ENCODE measurements at places on chromosomes 11 and 22.

DNA sequence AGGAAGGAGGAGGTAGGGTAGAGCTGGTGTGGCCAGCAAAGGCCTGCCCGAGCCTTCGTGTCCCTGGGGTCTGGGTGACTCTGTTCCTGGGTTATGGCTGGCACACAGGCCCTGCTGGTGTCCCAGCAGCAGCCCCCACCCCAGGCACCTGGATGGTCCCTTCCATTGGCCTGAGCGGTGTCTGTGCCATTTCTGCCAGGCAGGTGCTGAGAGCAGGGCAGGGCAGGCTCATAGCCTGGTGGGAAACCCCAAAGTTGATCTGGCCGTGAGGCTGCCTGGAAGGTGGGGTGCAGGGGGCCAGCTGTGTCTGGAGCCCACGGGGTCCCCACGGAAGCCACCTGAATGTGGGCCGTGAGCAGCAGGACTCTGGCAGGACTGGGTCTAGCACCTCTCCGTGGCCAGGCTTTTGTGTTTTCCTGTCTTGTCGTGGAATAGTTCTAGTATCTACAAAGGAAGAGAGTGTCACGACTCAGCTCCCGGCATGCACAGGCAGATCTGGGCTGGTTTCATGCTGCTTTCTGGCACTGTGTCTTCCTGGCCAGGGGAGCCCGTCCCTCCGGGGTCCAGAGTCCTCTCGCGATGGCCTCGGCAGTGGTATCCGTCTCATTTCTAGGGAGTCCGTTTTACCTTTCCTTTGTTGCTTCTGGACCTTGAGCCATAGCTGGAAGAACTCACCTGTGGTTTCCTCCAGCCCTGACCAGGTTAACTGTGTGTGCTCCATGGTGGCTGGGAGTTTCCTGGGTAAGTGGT lies 83.7 kb downstream of the KCNQ1 start:
- no peak for DNase-seq

DNA sequence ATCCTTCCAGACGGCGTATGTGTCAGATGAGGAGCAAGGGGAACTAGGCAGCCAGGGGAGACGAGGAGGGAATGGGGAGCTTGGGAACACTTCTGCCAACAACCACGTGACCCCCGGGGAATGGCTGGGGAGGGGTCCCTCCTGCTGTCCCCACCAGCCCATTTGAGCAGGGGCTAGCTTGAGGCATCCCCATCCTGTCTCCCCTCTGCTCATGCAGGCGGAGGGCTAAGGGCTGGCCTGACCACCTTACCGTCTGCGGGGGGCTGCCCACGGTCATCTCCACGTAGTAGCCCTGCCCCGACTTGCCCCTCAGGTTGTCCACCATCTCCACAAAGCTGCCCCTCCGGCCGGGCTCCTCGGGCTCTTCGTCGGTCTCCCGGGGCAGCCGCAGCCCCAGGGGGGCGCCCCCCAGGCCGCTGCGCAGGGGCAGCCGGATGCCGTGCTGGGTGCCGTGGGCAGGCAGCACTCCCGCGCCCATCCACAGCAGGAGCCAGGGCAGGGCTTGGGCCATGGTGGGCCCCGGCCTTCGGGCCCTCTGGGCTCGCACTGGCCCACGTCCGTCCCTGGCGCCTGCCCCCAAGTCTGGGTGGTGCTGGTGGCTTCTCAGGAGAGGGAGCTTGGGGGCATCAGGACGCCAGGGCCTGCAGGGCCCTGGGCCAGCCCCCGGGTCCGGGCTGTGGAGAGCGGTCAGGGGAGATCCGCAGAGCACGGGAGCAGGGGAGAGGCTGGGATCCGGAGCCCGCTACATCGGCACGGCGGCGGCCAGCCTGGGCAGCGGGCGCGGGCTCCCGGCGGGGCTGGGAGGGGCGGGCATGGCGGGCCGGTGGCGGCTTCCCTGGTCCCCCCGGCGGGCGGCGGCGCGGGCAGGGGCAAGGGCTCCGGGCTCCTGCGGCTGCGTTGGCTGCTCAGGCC lies 515 bp downstream of the BACE1 start:
- no peak for DNase-seq

- DNase-seq = no peak
These were observed 7.0 kb downstream of the PC start for GRCh38 chr11:66951135-66951534.

DNA sequence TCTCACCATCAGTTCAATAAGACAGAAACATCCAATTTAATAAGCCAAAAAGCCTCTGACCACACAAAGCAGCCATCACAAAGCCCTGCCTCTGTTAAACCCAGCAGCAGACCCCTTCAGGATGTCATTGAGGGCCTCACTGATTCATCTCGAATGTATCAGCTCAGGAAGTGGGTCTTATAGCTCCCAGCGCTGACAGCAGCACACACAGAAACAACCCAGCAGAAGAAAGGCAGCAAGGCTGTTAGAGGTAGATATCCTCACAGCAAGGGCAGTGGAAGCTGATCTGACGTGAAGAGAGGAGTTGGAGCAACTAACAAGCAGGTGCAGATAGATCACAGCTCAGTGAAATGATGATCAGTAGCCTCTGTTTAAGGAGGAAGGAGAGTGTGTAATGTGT lies 86.2 kb upstream of the NCAM1 start:
- no peak for DNase-seq

- DNase-seq = peak; percentile 3
These were observed 61.3 kb downstream of the IGLL5 start for GRCh38 chr22:22948651-22949571.

GRCh38 chr22:49238181-49239141 lies 589.2 kb downstream of the BRD1 start:
- DNase-seq = no peak

DNA sequence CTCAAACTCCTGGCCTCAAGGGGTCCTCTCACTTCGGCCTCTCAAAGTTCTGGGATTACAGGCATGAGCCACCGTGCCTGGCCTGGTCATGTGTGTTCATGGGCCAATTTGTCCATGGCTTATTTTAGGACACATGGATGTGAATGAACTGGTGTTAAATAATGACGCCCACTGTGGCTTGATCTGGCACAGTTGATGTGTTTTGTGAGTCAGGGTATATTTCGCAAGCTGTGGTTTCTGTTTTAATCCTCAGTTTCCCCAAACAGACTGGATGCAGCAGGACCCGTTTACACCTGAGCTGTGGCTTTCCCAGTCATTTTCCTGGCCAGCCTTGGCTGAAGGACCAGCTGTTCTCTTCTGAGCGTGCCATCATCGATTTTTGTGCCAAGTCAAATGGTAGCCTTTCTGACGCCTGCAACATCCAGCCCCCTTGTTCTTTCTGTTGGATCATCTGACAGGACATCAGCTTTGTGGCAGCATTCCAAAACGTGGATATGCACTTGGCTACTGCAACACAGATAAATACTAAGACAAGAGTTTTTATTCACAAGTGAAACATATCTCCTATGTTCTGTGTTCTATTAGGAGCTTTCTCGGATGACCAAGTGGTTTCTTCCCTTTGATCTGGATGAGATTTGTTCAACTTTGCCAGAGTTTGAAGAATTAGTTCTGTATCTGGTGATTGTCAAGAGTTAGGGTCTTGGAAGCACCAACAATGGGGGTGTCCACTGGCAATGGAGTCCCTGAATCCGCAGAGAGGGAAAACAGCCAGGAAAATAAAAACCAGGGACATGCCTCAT lies 40.0 kb upstream of the SEPTIN5 start:
- no peak for DNase-seq

- DNase-seq = no peak
These were observed 64.6 kb upstream of the POU2AF1 start for GRCh38 chr11:111443640-111444039.

- DNase-seq = no peak
These were observed 258.3 kb downstream of the ETS1 start for GRCh38 chr11:128328955-128329551.

GRCh38 chr11:19359221-19360000 lies 118.7 kb upstream of the E2F8 start:
- peak; percentile 74 for DNase-seq

- DNase-seq = peak; percentile 3
These were observed 454 bp downstream of the TMEM218 start for GRCh38 chr11:125111001-125111342.

- peak; percentile 62 for DNase-seq
These were observed 356.2 kb downstream of the METTL15 start for GRCh38 chr11:28464252-28464867.

DNA sequence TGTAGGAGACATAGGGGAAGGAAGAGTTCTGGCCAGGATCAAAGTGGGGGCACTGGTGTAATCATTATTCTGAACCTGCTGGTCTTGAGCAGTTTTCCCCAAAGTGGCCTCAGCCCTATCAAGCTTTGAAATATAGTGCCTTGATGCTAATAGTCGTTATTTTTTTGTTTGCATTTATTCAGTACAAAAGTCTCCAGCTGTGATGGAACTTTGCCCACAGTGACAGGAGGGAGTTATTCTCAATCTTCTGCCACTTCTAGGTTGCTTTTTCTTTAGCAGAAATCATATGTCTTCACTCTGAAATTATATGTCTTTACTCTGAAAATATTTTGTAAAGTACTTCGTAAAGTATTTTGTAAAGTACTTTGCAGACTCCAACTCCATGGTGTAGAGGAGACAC lies 93.1 kb downstream of the FAT3 start:
- DNase-seq = no peak

GRCh38 chr11:127017482-127017881 lies 16.9 kb upstream of the KIRREL3 start:
- DNase-seq = peak; percentile 79

DNA sequence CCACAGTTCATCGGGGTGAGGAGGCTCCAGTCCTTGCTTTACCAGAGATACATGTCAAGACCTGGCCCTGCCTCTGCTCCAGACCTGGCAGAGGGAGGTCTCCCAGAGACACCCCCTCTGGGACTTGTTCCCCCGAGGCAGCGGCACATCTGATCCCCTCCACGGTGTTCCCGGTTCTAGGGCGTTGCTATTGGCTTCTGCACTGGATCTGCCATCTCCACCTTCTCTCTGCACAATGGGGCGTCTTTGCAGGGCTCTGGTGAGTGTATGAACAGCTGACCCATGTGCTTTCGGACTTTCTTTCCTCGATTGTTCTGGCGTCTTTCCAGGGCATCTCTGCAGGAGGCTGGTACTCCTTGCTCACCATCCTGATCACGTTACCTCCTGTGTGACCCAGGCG lies 930.4 kb downstream of the TBC1D22A start:
- no peak for DNase-seq

DNA sequence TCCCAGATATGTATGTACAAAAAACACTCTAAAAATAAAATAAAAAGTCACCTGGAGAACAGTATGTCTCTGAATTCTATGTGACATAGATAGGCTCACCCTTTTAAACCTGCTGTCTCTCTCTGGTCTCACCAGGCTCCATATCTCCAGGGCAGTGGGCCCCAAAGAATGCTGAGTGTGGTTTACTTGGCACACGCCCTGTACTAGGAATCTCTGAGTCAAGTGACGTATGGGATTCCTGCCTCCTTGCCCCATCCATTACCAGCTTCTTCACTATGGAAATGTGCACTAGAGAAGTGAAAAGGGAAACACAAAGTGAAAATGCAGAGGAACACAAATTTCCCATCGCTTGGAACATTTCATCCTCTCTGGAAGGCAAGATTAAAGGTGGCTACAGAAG lies 722.2 kb upstream of the TENM4 start:
- DNase-seq = peak; percentile 34

DNA sequence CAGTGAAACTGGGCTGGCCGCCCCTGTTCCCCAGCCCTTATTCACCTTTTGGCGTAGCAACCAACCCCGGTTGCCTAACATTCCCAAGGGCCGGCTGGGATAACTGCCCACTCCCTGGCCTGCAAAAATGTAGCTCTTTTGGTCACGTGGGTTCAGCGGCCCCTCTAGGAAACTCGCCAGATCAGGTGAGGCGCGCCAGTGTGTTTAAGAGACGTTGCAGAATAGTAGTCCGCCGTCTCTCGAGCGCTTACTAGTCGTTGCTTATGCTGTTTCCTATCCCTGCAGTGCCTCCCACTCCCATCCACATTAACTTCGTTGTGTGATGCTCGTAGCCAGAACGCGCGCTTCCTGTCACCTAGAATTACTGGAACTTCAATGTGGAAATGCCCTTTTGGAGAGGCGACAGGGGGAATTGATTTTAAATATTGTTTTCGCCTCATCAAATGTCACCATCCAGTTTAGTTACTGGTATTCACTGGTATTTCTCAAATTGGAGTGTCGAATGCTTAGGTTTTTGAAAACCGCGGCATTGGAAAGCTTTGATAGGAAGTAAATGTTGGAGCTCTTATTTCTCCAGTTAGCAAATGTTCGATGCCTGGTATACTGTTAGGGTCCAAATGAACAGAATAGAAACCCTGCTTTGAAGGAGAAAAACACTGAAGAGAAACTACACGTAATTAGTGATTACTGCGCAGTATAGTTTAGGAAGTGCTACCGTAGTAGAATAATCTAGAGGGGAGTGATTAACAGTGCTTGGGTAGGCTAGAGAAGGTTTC lies 823 bp downstream of the CEP57 start:
- DNase-seq = peak; percentile 46

- no peak for DNase-seq
These were observed 19.2 kb downstream of the NTM start for GRCh38 chr11:131389582-131389981.

GRCh38 chr22:20226077-20226716 lies 41.9 kb downstream of the RTN4R start:
- no peak for DNase-seq

- no peak for DNase-seq
These were observed 5.0 kb upstream of the PLEKHA7 start for GRCh38 chr11:17019232-17019631.

- DNase-seq = no peak
These were observed 66.3 kb upstream of the API5 start for GRCh38 chr11:43245466-43245865.

DNA sequence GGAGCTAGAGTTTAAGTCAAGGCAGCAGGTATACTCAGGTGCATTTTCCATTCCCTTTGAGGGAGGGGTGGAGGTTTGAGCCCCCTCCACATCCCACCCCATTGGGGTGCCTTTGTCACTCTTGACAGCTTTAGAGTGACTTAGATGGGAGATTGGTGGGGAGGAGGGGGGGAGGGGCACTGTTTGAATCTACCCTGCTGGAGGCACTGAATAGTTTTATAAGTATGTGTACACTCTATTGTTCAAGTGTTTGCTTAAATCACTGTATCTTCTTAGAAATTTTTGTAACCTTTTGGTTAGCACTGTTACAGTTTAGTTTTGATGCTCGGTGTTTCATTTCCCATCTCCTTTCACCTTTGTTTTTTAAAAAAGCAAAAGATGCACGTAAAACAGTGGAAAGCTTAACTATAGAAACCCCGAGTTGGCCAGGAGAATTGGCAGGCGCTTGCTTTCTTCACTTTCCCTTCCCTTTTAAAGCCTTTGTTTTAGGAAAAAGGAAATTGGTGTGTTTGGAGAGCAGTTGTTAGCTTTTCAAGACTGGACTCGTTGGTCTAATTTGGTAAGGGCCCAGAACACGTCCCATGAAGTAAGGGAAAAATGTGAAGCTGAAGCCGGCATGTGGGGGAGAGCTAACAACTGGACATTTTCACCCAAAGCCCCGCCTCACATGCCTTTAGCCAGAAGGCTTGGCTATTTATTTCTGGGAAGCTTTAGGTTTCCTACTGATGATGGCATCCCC lies 42.8 kb downstream of the TNRC6B start:
- no peak for DNase-seq

- DNase-seq = peak; percentile 49
These were observed 109.8 kb downstream of the ZBTB16 start for GRCh38 chr11:114169321-114169749.

DNA sequence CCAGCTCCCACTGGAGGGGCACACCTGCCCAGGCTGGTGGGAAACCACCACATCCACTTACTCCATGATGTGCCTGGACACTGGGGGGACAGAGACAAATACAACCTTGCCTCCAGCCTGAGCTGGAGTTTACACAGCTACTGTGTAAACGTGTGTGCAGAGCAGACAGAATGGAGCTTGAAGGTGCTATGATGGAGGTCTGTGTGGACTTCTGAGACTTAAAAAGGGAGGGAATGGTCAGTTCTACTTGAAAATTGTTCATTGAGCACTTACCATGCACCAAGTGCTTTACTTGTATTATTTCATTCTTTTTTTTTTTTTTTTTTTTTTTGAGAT lies 11.2 kb downstream of the CDCA5 start:
- DNase-seq = no peak
